ENCODE measurements at places on chromosomes 2 and 18. TPM values are rescaled to one million over a fixed set of nuclear protein-coding genes. Genes with fewer than 3 reads are reported as not detected.

Gene KLHL29
- polyA plus RNA-seq, result 0.46 TPM

Gene SULT1C4
- polyA plus RNA-seq, result not detected

Gene UGT1A9
- polyA plus RNA-seq, result not detected

Gene ST6GAL2
- 0.23 TPM for polyA plus RNA-seq

Gene SNED1
- polyA plus RNA-seq, result 6.3 TPM

Gene PAX8
- 1.1 TPM for polyA plus RNA-seq

Gene MYO7B
- 57.6 TPM for polyA plus RNA-seq

Gene APCDD1
- polyA plus RNA-seq, result 10.2 TPM
